ENCODE measurements at places on chromosomes 11 and 22.

DNA sequence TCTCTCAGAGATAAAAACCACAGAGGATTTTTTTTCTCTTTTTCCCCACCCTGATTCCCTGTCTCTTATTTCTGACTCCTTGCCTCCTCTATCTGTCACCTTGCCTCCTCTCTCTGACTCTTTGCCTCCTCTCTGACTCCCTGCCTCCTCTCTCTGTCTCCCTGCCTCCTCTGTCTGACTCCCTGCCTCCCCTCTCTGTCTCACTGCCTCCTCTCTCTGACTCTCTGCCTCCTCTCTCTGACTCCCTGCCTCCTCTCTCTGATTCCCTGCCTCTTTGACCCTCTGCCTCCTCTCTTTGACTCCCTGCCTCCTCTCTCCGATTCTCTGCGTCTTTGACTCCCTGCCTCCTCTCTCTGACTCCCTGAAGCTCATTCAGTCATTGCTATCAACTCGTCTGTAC lies 3.1 kb downstream of the RASD2 start:
- DNase-seq, result no peak

- DNase-seq, result no peak
Observed at GRCh38 chr11:33867996-33868646, 23.8 kb downstream of the LMO2 start.

- DNase-seq, result no peak
Observed at GRCh38 chr22:49349841-49350381, 477.8 kb downstream of the BRD1 start.

DNA sequence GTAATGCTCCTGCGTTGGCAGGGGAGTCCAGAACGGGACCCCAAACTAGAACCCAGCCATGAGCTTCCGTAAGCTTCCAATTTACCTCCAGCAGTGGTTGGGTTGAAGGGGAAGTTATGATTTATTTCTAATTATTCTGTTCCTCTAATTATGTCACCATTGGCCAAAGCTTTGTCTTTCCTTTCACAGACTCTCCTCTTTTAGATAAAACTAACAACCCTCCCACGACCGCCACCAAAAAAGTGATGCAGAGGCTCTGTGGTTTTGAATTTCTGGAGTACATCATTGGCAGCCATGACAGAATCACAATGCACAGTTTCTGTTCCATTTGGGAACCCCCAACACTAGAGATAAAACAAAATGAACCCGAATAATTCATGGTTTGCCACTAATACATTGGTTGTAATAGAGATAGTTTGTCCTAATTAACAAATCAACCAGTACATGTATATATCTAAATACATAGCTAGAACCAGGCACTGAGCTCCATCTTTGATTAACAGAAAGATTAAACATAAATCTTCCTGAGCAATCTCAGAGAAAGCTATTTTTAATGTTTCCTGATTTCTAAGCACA lies 64.3 kb downstream of the ETS1 start:
- no peak for DNase-seq

GRCh38 chr11:44764583-44764982 lies 37.8 kb downstream of the TSPAN18 start:
- no peak for DNase-seq

- DNase-seq, result peak; percentile 91
Observed at GRCh38 chr11:86244063-86244521, 461 bp upstream of the EED start.

DNA sequence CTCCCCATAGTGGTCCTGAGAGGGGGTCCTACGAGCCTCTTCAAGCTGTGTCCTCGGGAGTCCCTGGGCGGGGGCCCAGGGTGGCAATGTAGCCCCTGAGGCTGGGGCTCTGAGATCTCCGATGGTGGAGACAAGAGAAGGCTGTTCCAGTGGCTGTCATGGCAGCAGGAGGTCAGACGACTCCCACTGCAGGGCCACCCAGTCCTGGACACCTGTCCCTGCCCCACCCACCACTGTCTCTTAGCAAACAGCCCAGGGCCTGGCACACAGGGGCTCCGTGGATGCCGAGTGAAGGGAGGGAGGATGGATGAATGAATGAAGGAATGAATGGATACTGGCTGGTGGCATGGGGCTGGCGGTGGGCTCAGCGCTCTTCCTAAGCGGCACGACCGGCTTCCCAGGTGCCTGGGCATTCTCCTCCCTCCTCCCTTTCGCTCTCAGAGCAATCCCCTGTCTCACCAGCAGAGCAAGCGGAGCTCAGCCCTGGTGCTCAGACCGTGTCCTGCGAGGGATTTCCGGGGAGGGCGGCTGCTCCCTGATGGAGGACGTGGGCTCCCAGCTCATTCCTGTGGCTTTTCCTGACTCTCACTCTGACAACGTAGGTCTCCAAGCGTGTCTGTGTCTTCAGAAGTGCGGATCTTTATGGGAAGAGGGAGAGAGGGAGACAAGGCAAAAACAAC lies 1272.6 kb downstream of the BRD1 start:
- DNase-seq, result no peak

- DNase-seq, result no peak
Observed at GRCh38 chr11:95132956-95133355, 43.3 kb downstream of the ENDOD1 start.

DNA sequence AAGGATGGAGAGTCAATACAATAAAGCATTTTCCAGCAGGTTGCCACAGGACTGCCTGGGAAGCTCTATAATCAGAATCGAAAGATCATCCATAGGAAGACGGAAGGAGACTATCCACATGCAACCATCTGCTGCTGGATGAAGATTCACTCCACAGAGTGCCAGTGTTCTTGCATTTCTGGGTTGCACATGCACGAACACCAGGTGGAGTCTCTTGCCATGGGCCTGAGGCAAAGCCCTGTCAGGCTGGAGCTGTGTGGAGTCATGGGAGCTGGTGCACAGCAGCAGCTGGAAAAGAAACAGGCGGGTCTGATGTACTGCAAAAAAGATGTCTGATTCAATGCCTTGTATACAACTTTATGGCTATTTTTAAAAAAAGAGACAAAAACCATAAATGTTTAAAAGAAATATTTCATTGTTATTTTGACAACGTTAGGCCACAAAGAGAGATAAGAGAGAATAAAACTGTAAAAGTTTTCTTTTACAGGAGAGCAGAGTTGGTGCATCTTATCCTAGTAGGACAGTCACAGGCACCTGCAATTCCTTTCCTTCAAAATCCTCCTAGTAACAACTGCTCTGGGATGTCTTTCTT lies 12.9 kb upstream of the FAT3 start:
- peak; percentile 55 for DNase-seq

GRCh38 chr11:117465236-117465997 lies 137.8 kb downstream of the CEP164 start:
- no peak for DNase-seq

DNA sequence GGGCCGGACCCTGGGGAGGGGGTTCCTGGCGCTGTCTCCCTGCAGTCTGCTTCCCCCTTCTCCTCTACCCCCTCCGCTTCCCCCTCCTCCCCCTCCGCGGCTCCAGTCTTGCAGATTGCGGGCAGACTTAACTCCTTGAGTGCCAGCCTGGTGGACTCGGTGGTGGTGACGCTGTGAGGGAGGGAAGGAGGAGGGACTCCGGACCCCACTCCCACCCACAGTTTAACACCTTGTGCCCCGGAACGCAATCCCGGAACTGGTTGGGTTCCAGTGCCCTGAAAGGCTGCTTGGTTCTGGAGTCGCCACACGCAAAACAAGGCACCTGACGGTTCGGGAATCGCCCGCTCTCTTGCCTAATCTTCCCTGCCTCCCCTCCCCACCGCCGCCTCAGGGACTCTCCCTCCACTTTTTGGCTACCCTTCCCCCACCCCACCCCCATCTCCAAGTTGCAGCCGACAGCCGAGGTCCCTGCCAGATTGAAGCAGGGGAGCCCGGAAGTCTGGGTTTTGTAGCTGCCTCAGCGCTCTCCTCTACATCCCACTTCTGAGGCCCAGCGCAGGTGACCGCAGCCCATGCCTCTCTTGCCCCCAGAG lies 3.9 kb upstream of the BCL9L start:
- DNase-seq, result peak; percentile 73

DNA sequence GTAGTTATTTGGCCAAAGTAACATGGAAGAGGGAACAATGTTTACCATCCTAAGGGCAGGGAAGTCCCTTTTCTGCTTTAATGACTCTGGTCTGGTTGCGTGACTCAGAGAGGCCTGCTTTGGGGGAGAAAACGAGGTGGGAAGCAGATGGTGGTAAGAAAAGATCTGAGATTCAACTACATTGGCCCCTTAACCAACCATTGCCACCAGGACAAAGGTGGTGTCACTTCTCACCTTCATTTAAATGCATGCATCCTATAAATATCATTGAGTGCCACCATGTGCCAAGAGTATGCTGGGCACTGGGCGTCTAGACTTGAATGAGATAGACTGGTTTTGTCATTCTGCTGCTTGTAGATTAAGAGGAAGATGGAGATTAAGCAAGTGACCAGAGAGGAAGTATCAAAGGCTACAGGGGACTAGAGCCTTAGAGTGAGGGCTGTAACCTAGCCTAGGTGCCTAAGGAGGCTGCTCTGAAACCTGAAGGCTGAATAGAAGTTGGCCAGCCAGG lies 3.6 kb upstream of the SORL1 start:
- DNase-seq, result no peak

GRCh38 chr11:76785513-76785912 lies 2.4 kb downstream of the TSKU start:
- no peak for DNase-seq

- DNase-seq, result peak; percentile 23
Observed at GRCh38 chr11:64564947-64565889, 25.8 kb upstream of the SLC22A12 start.

DNA sequence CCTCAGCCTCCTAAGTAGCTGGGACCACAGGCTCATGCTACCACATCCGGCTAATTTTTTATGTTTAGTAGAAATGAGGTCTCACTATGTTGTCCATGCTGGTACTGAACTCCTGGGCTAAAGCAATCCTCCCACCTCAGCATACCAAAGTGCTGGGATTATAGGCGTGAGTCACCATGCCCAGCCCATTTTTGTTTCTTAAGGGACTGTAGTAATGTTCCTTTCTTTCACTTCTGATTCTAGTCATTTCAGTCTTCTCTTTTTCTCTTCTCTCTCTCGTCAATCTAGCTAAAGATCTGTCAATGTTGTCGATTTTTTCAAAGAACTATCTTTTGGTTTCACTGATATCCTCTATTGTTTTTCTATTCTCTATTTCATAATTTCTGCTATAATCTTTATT lies 111.0 kb upstream of the APOA1 start:
- DNase-seq, result no peak
